ENCODE measurements at places on chromosomes 4 and X.

- DNase-seq, result no peak
Observed at GRCh38 chrX:13864264-13864663, 47.4 kb upstream of the GPM6B start.

DNA sequence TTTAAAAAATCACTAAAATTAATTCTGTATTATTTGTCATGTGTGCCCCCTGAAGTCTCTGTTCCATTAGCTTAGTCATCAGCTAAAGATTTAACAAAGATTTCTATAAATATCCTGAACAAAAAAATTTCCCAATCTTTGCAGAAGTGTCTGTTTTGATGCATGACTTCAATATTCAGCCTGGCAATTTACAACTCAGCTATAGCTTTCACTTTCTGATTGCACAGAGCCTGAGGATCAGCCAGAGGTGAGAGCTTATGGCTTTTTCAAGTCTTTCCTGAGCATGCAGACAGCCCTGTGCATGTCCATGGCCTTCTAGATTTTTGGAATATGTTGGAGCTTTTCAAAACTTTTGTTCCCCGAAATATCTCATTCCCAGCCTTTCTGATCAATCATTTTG, 420.1 kb downstream of the ZNF674 start:
- no peak for DNase-seq

GRCh38 chr4:13349096-13349495, 135.0 kb downstream of the RAB28 start:
- no peak for DNase-seq

- DNase-seq, result peak; percentile 74
Observed at GRCh38 chrX:102651242-102652011, at the start of gene GPRASP1. Gene GPRASP1 (plus strand): TSS chrX:102651483. CDS start chrX:102653914, 2,431 bp downstream.

DNA sequence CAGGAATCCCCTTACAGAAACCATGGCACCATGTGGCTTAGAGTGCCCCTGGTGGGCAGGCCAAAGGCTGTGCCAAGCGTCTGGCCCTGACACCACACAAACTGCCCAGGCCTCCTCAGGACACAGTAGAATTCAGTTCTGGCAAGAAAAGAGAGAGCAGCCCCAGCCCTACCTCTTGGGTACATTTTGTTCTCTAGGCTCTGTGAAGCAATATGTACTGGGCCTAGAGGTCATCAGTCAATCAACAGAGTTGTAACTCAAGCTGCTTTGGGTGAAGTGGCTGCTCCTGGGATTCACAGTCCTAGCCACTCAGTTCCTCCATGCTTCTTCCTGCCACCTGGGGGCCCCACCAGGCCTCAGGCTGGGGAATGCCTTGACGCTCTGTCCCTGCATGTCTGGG, 158.1 kb upstream of the MAMLD1 start:
- DNase-seq, result no peak

GRCh38 chrX:139828033-139828432, 104.8 kb downstream of the ATP11C start:
- no peak for DNase-seq

DNA sequence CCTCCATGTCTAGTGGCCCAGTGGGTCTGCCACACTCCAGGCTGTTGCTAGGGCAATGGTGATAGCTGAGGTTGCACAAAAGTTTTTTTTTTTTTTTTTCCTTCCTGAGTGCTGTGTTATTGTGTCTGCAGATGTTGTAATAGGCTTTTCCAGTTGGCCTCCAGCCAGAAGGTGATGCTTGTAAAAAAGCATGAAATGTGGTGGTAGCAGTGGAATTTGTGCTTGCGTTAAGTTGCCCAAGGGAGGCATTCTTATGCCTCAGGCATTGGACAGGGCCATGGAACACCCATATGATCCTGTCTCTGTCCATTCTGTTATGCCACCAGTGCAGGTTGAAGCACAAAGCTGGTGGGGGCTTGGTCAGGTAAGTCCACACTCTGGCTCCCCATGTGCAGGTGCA, 660.5 kb upstream of the SPANXN1 start:
- no peak for DNase-seq

DNA sequence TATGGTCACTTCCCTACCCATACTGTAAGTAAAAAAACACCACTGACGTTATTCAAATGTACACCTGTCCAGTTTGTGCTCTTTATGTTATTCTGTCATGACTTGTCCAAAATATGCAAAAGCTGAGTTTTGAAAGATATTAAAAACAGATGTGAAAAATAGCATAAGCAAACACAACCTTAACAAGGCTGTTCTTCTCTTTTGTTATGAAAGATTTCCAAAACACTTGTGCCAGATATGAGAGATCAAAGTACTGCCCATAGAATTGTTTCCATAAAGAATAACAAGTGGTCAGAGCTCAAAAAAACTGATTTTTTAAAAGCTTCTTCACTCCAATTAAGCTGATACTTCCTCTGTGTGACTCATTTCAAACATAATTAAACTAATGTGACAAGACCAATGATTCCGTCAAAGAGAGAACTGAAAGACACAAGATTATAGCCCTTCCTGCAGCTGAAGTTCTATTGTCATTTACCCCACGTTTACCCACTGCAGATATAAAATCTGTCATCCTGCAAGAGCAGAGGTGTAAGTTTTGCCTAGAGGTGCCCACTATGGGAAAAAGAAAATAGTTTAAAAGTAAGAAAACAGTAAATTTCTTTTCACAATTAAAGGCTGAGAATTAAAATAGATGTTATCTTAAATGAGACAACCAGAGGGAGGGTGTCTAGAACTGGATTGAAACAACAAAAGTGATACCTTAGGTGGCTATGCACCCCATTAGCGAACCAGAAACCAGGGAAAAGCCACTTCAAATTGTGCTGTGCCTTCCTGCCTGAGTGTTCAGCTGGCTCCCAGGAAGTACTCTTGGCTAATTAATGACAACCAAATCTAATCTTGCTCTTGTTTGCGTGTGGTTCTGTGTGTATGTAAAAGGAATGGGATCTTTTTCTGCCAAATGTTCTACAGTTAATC, 30.1 kb downstream of the RASSF6 start:
- no peak for DNase-seq

GRCh38 chr4:38787693-38788092, 4.9 kb upstream of the TLR10 start:
- no peak for DNase-seq

GRCh38 chrX:154748712-154749339, 2.1 kb downstream of the GAB3 start:
- no peak for DNase-seq

All from dorsolateral prefrontal cortex (tissue), 122 donors.